ENCODE measurements at places on chromosomes 12 and 14. TPM values are rescaled to one million over a fixed set of nuclear protein-coding genes. Genes with fewer than 3 reads are reported as not detected.

Gene CFAP251
- 27.0 TPM for total RNA-seq

Gene NOXRED1
- total RNA-seq, result 0.67 TPM

Gene LRTM2
- not detected for total RNA-seq

Gene IRF9
- total RNA-seq, result 55.1 TPM

Gene GPR135
- total RNA-seq, result 7.4 TPM

Gene C12orf54
- total RNA-seq, result not detected

Gene SYNJ2BP
- total RNA-seq, result 28.1 TPM
